Fibroblast of skin of left quadriceps (primary cell): ENCODE measurements at places on chromosomes 6 and 20.

GRCh38 chr6:8743170-8743745, 307.9 kb upstream of the SLC35B3 start:
- DNase-seq: no peak

DNA sequence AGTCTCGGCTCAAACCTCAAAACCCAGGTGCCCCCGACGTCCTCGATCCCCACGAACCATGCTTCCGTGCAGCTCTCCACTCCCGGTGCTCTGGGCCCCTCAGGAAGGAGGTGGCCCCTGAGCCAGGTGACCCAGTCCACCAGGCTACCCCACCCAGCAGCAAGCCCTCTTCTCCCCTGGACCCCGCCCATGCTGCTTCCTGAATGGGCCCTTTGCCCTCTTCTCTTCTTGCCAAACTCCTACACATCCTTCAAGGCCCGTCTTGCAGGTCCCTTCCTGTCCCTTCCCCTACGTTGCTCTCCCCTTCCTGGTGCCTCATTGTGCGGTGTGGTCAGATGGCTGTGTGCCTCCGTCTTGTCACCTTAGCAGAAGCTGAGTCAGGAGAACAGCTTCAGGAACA, 3.4 kb upstream of the GATA5 start:
- no peak for DNase-seq

GRCh38 chr6:110265273-110265672, 85.0 kb downstream of the CDC40 start:
- DNase-seq: no peak

DNA sequence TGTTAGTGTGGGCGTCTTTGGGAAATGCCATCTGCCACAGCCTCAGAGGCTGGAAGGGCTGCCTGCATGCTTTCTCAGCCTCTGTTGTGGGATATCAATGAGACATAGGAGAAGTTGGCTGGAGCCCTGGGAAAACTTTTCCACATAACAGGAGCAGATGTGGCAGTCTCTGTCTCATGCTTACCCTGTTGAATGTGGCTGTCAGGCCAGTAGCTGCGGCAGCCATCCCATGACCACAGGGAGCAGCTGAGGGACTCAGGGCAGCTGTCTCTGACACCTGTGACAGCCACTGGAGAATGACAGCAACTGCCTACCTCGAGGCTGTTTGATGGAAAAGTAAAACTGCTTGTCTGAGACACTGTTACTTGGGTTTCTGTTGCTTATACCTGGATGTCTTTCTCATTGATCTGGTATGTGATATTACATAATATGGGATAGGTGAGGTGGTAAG, 64.4 kb downstream of the TULP4 start:
- DNase-seq: peak; percentile 25

DNA sequence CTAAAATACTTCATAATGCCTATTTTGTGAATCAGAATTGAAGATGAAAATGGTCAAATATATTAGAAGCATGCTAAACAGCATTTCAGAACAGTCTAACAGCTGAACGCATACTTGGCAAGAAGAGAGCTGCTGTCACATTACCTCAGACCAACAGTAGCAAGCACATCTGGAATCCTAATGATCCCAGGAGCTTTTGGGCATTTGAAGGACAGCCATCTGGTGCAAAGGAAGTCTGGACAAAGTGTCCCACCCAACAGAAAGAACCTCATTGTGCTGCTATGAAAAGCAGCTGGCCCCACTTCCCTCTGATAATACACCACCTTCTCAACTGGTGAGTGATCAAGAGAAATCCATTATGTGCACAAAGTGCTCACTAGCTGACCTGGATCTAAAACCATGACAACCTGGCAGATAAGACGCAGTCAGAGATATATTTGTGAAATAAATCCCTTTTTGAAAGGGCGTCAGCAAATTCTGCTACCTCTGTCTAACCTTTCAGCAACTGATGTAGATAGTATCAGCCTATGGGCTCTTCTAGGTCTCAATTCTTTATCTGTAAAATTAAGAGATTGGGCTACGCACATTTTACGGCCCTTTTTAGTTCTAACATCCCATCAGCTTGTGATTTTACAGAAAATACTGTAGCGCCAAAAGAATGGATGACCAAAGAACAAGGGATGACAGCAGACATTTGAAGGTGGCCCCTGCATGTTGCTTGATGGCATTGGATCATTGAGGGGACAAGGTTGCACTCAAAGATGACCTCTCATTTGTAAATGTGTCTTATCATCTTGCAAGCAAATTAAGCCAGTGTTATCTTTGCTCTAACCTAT, 78.7 kb downstream of the SGK1 start:
- no peak for DNase-seq
